ENCODE measurements at places on chromosomes 7 and 10.

DNA sequence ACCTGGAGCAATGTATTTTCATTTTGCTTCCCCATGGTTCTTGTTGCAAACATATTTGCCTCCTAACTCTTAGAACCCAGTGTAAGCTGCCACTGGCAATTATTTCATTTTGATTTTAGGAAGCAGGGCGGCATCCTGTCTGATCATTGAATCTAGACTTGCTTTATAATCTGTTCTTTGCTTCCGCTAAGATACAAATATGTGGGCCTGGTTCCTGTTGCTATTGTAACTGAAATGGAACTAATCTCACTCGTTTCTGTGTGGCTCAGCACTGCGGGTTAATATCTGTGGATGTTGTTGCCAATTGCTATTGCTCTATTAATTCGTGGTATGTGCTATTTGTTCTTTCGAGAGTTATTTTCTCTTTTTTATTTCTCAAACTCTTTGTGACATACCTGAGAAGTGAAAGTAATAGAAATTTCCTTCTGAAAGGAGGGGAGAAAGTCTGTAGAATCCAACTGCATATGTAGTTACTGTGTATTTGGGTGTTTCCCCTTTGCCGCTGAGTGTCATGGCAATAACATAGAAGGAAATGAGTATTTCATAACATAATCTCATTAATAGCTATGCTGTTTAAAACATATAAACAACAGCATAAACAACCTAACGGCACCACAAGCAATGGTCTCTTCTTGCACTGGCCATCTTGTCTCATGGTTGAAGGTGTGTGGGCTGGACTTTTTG lies 62.4 kb downstream of the FZD1 start:
- no peak for DNase-seq

- no peak for DNase-seq
Observed at GRCh38 chr7:31099451-31100444, 47.6 kb downstream of the ADCYAP1R1 start.

DNA sequence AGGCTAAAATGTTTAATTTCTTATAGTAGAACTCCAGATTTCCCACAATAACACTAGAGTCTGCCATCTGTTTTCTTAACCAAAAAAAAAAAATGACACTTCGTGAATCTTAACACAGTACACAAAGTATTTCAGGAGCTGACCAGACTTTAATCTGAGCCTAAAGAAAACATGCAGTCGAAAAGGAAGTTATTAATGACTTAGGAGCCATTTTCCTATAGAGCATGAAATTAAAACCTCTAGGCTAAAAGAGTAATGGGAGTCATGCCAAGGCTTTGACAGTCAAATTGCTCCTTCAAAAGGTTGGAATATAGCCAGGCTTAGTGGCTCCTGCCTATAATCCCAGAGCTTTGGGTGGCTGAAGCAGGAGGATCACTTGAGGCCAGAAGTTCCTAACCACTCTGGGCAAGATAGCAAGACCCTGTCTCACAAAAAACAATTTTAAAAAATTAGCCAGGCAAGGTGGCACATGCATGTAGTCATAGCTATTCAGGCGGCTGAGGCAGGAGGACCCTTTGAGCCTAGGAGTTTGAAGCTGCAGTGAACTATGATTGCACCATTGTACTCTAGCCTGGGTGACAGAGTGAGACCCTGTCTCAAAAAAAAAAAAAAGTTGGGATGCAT lies 13.6 kb downstream of the MICU1 start:
- DNase-seq, result no peak

GRCh38 chr7:74418076-74418475 lies 35.6 kb upstream of the GTF2IRD1 start:
- DNase-seq, result no peak

GRCh38 chr7:65463184-65463583 lies 89.5 kb downstream of the ZNF92 start:
- DNase-seq, result no peak

DNA sequence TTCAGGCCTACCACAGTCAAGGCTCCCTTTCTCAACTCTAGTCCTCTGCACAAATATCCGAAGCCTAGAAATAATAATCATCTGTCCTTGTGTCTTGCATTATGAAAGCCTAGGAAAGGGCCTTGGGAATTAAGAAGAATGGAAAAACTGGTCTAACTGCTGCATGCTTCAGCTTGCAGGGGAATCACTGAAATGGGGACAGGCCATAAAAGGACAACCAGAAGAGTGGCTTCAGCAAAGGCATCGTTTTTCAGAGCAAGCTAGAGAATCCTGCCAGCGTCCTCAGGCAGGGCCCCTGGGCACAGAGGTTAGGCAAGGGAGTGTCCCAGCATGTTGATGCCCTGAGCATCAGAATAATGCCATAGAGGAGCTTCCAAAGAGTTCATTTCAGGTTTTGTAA lies 13.2 kb downstream of the ERVW-1 start:
- DNase-seq, result no peak

DNA sequence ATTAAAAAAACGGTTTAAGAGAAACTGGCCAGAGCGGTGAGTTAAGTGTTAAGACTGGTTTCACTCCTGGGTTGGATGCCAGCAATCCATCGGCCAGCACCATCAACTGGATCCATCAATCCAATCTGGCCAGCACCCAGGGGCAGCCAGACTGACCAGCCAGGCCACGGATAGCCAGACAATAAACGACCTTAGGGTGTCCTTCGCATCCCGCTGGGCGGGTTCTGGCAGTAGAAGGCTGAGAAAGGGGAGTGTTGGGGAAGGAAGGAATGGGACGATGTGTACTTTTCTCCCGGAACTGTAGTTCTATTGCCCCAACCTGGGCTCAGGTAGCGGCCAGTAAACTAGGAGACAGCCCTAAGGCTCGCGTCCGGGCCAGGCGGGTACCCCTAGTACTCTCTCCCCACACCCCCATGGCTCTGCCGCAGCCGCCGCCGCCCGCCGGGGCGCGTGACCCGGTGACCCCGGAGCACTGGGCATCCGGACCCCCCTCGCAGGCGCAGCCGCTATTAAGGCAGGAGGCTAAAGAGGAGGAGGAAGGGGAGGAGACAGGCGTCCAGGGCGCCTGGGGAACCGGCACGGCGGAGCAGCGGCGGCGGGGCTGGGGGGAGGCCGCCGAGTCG lies at the start of gene CASD1:
TSS of gene CASD1 (plus strand) at position 546 of the 623 bp plus-strand sequence. CDS start 276 bp downstream, outside the sequence.
- peak; percentile 50 for DNase-seq

DNA sequence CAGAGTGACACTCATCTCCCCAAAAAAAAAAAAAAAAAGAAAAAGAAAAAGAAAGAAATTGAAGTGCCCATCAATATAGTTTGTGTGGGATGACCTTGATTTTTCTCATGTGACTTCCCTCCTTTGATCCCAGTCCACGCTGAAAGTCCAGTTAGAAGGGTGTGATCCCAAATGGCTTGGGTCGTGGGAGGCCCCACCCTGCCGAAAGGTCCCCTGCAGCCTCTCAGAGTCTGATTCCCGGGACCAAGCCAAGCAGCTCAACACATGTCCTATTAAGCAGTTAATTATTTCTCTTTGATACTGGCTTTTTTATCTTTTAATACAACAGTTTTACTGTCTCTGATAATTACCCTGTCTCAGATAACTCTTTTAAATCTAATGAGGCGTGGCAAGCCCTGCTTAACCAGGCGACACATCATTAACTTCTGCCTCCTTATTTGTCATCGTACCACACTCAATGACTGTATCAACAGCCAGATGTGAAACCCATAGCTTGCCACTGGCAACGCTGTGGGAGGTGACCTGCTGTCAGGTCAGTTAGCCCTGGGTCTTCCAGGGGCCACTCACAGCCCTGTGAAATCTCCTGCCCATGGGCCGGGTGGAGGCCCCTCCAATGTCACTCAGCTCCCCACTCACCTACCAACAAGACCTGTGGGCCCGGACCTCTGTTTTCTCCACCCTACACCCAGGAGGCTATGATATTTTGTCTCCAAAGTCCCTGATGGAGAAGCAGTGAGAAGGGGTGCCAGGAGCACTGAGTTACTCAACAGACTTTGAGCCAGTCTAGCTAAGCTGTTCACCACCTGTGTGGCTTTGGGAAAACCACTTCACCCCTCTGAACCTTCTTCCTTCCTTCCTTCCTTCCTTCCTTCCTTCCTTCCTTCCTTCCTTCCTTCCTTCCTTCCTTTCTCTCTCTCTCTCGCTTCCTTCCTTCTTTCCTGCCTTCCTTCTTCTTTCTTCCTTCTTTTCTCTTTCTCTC lies 110.0 kb upstream of the SFMBT2 start:
- DNase-seq, result no peak

GRCh38 chr7:3304131-3304530 lies 3.1 kb downstream of the SDK1 start:
- DNase-seq, result no peak

GRCh38 chr10:74058071-74058470 lies 60.2 kb downstream of the VCL start:
- no peak for DNase-seq

DNA sequence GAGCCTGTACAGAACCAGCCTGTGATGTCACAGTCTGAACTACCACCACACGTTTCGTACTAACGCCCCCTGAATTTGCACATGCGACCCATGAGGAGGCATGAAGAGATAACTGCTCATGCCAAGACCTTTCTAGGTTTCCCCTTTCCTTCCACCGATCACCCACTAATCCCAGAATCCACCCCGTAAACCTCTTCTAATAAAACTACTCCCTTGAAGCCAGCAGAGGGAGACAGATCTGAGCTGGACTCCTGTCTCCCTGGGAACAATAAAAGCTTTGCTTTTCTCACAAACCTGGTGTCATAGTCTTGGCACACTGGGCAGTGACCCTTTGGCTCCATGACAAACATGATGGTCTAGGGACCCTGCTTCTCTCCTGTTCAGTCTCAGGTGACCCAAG lies 144.5 kb downstream of the FRMD4A start:
- no peak for DNase-seq

DNA sequence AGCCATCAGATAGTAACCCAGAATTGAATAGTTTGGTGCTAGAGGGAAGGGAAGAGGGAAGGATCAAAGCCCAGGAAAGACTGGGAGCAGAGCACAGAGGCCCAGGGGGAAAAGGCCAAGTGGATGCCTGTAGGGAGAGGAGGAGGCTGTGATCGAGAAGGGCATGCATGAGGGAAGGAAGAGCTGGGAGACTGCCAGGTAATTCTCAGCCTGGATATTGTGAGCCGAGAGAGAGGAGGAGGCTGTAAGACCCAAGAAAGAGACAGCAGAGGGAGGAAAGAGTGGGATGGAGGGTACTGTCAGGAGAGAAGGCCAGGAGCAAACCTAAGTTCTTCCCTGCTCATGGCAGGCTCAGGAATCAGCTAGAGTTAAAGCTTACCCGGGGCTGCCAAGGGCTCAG lies 178.2 kb downstream of the CCDC3 start:
- DNase-seq, result no peak

- no peak for DNase-seq
Observed at GRCh38 chr7:158087196-158087595, 500.4 kb downstream of the PTPRN2 start.

DNA sequence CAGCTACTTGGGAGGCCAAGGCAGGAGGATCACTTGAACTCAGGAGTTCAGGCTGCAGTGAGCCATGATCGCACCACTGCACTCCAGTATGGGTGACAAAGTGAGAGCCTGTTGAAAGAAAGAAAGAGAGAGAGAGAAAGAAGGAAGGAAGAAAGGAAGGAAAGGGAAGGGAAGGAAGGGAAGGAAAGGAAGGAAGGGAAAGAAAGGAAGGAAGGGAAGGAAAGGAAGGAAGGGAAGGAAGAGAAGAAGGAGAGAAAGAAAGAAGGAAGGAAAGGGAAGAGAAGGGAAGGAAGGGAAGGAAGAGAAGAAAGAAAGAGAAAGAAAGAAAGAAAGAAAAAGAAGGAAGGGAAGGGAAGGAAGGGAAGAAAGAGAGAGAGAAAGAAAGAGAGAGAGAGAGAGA lies 61.5 kb downstream of the CLIP2 start:
- DNase-seq, result no peak

GRCh38 chr10:110829721-110830410 lies 41.9 kb upstream of the PDCD4 start:
- DNase-seq, result no peak

GRCh38 chr7:102198417-102198956 lies 88.2 kb upstream of the SH2B2 start:
- DNase-seq, result no peak

- DNase-seq, result no peak
Observed at GRCh38 chr7:96061844-96062243, 260.1 kb downstream of the SLC25A13 start.

All from NCI-H187 (cell line).